GM23338 (cell line): ENCODE measurements at places on chromosomes 6 and 20.

GRCh38 chr6:15677822-15678221 is 15.0 kb upstream of the DTNBP1 start:
- no peak for DNase-seq

DNA sequence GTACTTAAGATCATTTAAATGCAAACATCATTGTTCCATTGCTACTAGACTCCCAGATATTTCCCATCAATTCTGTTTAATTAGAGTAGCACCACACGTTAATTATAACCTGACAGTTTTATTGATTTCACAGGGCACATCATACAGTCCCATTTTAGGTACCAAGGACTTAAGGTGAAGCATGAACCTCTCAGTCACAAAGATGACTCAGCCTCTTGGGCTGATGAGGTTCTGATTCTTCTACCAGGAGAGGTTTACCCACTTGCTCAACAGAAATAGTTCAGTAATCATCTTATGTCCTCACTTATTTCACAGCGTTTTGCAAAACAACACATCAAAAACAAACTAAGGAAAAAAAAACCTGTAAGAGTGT is 98.5 kb downstream of the HIVEP2 start:
- no peak for DNase-seq

GRCh38 chr20:25382704-25383370 is 7.8 kb downstream of the ABHD12 start:
- no peak for DNase-seq

DNA sequence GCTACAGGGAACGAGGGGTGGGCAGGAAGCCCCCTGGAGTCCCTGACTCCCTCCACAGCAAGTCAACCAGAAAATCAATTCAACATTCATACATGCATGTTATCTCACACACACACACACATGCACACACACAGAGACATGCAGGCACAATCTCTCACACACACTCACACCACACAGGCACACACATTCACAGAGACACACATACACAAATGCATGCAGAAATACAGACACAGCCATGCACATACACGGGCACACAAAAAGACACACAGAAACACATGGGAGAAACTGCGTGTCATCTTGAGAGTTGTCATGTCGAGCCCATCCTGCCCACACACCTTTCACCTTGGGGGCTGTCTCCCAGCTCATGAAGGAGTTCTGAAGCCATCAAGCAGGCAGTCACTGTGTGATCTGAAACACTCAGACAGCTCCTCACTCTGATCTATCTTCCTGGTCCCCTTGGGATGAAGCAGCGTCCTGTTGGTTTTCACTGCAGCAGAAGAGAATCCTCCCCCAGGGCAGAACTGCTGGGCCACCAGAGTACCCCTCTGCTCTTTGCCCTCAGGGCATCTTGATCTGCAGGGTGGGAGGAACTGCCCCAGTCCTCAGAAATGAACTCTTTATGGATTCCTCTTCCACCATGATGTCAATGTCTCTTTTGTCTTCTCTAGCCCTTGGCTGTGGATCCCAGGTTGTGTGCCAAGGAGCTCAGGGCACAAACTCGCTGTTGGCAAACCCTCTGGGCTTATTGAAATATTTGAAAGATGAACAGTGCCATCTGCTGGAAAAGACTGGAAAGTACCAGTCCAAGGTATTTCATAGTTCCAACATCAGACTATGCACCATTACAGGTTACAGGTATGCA is 8.8 kb downstream of the RAET1L start:
- DNase-seq = peak; percentile 77

DNA sequence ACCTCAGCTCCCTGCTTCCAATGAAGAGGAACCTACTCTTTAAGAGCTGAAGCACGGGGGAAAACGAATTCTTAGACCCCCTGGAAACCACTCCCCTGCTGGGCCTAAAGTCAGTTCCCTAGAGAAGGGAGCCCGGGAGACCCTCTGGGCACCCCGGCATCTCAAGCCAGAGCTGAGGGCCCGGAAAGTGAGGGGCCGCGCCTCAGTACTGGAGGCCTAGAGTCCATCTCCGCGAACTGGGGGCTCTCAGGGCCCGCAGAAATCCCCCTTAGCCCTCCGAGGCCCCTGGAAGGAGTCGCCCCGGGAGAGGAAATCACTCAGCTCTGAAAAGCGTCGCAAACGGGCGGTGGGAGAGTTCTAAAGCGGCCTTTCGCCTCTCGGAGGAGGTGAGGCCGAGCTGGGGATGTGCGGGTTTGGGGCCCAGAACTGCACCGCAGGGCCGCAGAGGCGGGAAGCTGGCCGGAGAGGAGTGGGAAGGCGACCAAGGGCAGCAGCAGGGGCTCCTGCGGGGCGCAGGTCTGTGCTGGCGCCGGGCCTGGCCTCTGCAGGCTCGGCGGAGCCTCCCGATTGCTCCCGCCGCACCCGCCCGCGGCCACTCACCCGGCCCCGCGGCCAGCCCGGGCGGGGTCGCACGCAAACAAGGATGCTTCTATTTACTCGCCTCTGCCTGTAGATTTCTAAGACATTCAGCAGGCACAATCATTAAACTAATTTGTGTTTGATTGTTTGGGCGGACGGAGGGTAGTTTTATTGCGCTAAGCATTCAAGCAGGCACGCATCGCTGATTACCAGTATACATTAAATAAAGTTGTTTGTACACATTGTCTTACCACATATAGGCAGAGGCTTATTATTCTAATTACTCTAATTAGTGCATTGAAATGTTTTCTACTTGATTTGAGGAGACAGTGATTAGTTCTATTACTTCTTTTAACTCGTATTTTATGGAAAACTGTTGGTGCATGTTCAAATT is 9.2 kb downstream of the POU3F2 start:
- DNase-seq = peak; percentile 67

- DNase-seq = no peak
Observed at GRCh38 chr6:169566961-169567750, 134.7 kb downstream of the WDR27 start.

GRCh38 chr20:46293084-46293483 is 15.2 kb downstream of the CDH22 start:
- peak; percentile 78 for DNase-seq

DNA sequence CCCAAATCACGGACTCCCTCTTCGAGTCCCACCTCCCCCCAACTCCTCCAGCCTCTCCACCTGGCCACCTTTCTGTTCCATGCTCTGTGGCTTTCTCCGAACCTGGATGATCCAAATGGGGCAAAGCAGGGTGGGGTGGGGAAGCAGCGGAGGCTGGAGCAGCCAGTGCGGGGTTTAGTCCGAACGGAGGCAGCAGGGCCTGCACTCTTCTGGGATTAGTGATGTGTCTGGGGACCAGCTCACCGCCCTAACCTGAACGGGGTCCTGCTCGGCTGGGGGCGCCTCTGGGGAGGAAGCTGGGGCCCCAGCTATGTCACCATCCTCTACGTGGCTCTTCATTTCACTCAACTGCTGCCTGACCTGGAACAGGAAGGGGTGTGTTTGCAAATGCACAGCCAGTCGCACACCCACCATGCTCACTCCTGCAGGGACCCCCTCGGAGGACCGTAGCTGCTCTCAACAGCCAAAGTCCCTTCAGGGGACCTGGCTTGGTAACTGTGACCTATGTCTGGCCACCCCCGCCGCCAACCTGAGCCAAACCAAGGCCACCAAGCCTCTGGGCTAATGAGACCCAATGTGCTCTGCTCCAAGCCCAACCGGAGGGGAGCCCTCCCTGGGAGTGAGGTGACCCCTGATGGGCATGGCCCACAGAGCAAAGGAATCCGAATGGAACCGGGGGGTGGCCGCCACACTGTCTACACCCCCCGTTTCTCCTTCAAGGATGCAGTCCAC is 46.8 kb downstream of the DSTN start:
- DNase-seq = no peak

DNA sequence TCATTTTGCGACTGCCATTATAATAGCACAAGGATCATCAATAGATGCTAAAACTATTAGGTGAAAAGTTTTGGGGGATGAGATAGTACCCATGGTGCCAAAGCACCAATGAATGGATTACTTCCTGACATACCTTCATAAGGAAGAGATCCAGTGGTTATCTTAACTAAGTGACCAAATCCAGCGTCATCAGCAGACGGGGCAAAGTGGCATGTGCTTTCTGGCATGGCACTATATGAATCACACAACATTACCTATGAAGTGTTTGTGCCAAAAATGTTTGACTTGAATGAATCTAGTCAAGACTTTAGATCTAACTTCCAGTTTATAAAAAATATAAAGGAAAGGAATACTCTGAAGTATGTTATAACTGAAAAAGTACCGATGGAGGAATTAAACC is 10.8 kb downstream of the TRIM26 start:
- DNase-seq = no peak

DNA sequence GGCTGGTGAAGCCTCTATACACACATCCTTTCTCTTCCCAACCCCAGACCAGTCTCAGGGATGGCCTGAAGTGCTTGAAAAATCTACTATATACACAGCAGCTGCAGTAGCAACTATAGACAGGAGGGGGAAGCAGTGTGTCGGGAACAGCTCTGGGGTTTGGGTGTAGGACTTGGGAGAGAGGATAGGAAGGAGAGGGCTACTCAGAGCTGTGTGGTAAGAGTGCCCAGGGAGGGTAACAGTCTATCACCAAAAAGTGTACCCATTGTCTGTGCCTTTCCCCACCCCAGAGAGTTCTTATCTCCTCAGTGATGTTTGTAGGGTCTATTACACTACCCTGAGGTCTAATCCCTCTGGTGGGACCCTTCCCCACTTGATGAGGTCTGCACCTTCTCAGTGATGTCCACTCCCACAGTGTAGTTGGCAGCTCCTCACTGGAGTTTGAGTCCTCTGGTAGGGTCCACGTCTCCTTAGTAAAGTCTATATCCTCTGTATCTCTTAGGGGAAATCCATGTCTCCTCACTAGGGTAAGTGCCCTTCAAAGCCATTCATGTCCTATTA is 1.5 kb upstream of the GGT7 start:
- DNase-seq = peak; percentile 93

GRCh38 chr20:1863296-1863695 is 31.9 kb upstream of the SIRPA start:
- DNase-seq = no peak

- DNase-seq = peak; percentile 95
Observed at GRCh38 chr20:32789896-32790750, 27.9 kb downstream of the DNMT3B start.

DNA sequence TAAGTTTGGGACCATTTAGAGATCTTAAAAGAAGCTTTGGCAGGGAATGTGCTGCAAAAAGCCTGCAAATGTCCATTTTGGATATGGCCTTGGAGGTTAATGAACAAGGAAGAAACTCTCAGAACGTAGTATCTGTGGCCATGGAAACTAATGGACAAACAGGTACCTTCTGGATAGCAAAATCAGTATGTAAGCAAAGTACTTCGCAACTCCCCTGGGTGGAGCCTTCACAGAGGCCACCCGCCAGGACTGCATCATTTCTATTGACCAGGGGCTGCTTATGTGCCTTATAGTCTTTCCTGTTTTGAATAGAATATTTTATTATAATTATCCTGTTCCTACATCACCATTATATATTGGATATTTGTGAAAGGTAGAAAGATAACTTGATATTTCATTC is 510.8 kb upstream of the SYNCRIP start:
- DNase-seq = no peak

DNA sequence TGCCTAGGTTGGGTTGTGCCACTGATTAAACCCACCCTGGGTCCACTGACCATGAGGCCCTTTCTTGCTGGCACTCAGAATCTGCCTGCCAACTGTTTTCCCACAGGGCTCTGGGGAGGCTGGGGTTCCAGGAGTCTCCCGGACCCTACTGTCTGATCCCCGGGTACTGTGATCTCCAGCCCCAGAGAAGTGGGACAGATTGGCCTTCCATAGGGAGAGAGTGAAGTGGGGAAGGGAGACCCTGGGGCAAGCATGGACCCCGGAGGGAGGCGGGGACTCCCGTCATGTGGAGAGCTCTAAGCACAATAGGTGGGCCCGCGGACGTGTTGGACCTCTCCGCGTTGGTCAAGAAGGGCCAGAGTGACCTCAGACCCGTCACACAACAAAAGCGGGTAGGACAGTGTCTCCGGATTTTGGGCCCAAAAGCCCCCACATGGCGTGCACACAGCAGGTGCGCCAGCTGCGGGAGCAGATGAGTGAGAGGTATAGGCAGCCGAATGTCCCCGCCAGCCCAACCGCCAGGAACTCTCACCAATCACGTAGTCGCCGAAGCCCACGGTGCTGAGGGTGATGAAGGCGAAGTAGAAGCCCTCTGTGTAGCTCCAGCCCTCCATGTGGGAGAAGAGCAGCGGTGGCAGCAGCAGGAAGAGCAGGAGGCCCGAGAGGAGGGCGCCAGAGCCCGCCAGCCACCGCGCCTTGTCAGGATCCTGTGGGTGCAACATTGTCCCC is 10.6 kb downstream of the KCNK17 start:
- no peak for DNase-seq

DNA sequence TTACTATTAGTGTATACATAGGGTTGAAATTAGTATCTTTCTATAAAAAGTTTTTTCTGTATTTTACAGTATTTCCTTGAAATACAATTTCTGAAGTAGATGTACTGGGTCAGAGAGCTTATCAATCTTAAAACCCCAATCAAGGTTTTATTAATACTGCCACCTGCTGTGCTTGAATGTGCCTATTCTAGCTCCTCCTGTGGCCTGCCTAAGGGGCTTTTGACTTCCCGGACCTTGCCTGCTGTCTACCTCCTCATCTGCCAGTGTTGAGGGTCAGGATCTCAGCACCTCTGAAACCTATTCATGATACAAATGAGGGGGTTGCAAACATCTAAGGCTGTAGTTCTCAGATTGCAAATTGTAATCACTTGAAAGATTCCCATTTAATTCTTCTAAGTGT is 9.2 kb downstream of the PACRG start:
- no peak for DNase-seq

GRCh38 chr6:81772741-81773140 is 20.3 kb upstream of the TENT5A start:
- DNase-seq = no peak

- no peak for DNase-seq
Observed at GRCh38 chr6:167990016-167990945, 7.2 kb upstream of the KIF25 start.

GRCh38 chr20:45432294-45432693 is 16.4 kb downstream of the PIGT start:
- DNase-seq = no peak
